Breast epithelium (tissue), 4 donors: ENCODE measurements at places on chromosomes 7 and 10. TPM values are rescaled to one million over a fixed set of nuclear protein-coding genes. Genes with fewer than 3 reads are reported as not detected.

- H3K27me3 ChIP-seq, result no peaks in the 10 kb centered on the region
- no peak for DNase-seq
- no peaks in the 10 kb centered on the region for H3K36me3 ChIP-seq
- no peaks in the 10 kb centered on the region for H3K4me1 ChIP-seq
- H3K27ac ChIP-seq, result no peak overlapping the region
- no peak overlapping the region for H3K4me3 ChIP-seq
These were observed 51.7 kb downstream of the XRCC2 start for GRCh38 chr7:152624228-152624627.

DNA sequence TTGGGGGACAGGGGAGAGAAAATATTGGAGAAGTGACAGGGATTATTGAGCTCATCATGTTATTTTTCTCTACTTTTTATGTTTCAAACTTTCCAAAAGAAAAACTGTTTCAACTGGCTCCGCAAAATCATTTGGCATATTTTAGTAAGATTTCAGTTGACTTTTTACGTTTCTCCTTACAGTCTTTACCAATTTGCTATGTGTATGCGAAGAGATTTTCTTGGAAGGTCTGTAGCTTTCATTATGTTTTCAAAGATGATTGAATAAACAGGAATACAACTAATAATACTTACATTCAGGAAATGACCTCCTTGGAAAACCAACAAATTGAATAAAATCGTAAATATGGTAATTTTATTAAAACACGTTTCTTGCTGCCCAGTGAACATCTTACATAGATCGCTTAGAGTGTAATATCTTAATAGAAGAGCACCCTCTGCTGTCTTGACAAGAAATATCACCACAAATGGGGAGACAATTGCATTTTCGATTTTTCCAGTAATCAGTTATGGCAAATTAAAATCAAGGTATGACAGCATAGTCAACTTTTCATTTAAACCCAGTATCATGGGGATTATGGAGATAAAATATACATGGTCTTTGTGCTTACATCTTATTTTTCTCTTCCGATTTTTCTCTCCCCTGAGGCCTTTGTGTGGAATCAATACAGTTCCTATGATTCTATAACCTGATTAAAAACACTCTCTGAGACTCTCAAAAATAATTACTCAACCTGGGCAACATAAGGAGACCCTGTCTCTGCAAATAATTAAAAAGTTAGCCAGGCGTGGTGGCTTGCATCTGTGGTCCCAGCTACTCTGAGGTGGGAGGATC lies 43.1 kb downstream of the MBL2 start:
- H3K4me3 ChIP-seq, result no peak overlapping the region
- no peaks in the 10 kb centered on the region for H3K4me1 ChIP-seq
- no peaks in the 10 kb centered on the region for H3K36me3 ChIP-seq
- no peak for DNase-seq

GRCh38 chr10:7787150-7787856 lies 490 bp downstream of the KIN start:
- H3K4me1 ChIP-seq, result no peaks in the 10 kb centered on the region
- H3K27ac ChIP-seq, result peak overlapping the region; percentile 85
- H3K27me3 ChIP-seq, result no peaks in the 10 kb centered on the region
- no peak for DNase-seq
- no peaks in the 10 kb centered on the region for H3K36me3 ChIP-seq

The SLC18A3 gene
- total RNA-seq, result not detected

The GJD4 gene
- total RNA-seq, result not detected

The OR9A2 gene
- total RNA-seq, result 2.0 TPM

- no peaks in the 10 kb centered on the region for H3K27me3 ChIP-seq
- no peak overlapping the region for H3K27ac ChIP-seq
- no peak for DNase-seq
These were observed 87.7 kb downstream of the ST7 start for GRCh38 chr7:117041007-117041406.

GRCh38 chr10:104416851-104417250 lies 63.2 kb downstream of the CFAP58 start:
- H3K4me3 ChIP-seq, result no peak overlapping the region
- H3K4me1 ChIP-seq, result no peaks in the 10 kb centered on the region
- H3K27ac ChIP-seq, result no peak overlapping the region
- no peaks in the 10 kb centered on the region for H3K36me3 ChIP-seq

The MOGAT3 gene
- total RNA-seq, result 2.6 TPM
